ENCODE measurements at places on chromosomes 2 and 18.

GRCh38 chr2:176653479-176654443 lies 384.5 kb downstream of the MTX2 start:
- DNase-seq, result no peak

DNA sequence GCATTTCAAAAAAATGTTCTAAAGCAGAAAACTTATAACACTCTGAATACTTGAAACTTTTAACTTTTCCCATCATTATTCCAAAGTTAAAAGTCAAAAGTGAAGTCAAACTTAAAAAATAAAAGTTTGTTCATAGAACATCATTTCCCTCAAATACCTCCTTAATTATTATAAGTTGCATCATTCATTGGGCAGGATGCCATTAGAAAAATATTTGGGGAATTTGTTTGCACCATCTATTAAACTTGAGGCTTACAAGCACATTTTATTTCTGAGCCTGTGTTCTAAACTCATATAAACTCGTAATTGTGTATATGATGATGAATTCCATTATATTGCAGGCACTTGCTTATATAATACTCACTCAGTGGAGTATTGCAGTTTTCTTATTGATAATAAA lies 588.0 kb upstream of the NRXN1 start:
- no peak for DNase-seq

- no peak for DNase-seq
Measured at GRCh38 chr2:70956141-70956540, 20.4 kb downstream of the ATP6V1B1 start.

- no peak for DNase-seq
Measured at GRCh38 chr2:140451324-140451723, 1671.1 kb upstream of the NXPH2 start.

DNA sequence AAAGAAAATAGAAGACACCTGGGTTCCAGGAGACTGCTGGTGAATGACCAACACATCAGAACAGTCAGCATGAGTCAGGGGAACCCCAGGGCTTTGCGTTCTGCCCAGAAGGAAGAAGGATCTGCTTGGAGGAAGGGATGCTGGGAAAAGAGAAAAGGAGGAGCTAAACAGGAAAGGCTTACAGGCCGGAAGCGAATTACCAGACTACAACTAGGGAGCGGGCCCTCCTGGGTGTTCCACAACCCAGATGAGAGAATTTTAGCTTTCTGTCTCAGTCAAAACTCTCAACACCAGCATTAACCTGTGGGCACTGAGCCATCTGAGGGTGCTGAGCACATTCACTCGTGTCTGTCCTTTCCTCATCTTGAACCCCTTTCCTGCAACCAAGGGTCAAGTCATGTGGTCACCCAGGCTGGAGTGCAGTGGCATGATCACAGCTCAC lies 19.2 kb downstream of the CDC42EP3 start:
- no peak for DNase-seq

- no peak for DNase-seq
Measured at GRCh38 chr2:47174733-47175361, 19.7 kb upstream of the STPG4 start.

DNA sequence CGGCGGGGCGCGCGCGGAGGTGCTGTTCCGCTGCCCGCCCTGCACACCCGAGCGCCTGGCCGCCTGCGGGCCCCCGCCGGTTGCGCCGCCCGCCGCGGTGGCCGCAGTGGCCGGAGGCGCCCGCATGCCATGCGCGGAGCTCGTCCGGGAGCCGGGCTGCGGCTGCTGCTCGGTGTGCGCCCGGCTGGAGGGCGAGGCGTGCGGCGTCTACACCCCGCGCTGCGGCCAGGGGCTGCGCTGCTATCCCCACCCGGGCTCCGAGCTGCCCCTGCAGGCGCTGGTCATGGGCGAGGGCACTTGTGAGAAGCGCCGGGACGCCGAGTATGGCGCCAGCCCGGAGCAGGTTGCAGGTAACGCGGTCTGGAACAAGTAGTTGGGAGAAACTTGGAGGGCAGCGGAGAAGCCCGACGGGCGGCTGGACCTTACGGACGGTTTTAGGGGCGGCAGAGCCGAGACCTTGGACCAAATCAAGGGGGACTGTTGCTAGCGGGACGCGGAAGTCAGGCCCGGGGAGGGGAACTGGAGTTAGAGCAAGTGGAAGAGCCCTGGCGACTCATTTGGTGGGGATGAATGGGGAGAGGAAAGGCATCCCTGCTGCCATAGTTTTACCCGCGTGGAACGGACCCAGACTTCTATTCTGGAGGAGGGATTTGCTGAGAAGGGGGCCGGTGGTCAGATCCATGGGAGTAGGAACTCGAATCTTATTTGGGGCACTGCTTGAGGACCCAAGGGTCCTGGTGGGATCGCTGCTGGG lies 573 bp downstream of the IGFBP2 start:
- DNase-seq, result no peak

DNA sequence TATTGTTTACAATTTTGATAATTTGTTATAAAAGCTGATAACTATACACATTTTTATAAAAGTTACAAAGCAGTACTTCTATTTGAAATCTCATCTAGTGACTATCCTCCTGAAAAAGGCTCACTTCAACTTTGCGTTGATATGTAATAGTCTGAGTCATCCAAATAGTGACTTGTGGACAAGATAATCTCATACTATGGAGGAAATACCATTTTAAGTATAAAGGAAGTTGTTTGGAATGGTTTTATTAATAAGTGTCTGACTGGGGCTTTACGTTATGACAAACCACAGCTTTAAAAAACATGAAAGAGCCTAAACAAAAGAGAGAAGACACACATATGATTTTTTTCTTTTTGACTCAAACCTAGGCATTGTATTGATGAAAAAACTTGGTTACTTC lies 272.3 kb upstream of the COL3A1 start:
- no peak for DNase-seq

GRCh38 chr2:241302759-241303651 lies 12.5 kb downstream of the HDLBP start:
- no peak for DNase-seq

- DNase-seq, result no peak
Measured at GRCh38 chr2:205885492-205886099, 200.4 kb downstream of the INO80D start.

DNA sequence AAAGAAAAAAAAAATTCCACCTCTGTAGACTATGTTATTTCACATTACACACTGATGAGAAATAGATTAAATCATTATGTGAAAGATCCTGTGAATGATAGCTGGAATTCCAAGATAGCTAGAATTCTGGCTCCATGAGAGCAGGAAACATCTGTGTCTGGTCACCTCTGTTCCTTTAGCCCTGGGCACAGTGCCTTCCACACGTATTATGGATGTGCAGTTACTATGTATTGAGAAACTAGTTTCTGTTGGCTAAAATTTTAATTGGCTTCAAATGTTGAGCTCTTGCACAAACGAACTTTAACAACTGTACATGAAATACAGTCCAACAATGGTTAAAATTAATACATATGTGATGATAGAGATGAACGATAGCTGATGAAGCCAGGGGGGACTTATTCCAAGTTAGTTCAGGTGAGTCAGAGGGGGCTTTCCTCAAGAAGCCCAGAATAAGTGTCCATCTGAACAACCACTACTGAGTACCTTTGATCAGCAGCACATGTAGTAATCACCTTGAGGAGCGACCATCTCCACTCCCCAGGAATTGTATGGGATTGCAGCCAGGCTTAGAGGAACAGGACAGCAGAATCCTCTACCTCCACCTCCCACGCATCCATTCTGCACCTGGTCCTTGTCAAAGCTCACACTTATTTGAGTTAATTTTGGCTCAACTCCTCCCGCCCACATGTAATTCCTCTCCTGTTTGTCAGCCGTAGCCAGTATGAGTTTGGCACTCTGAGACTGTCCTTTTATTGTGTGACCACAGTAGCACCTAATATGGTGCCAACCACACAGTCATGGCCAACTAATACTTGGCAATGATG lies 68.6 kb downstream of the NABP1 start:
- no peak for DNase-seq

DNA sequence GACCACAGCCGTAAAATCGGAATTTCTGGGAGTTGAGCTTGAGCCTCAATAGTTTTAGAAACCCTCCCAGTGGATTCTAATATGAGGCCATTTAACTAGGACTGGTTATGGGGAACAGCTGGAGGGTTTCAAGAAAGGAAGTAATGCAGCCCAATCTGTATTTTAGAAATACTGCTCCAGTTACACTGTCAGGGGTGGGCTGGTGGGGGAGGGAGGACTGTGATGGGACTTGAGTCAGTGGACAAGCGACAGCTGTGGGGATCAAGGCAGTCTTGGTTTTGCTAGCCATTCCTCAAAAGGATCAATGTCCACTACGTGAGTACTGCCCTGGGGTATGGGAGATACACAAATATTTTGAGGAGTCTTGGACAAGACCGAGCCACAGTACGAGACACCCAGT lies 34.8 kb downstream of the ASB1 start:
- DNase-seq, result no peak

DNA sequence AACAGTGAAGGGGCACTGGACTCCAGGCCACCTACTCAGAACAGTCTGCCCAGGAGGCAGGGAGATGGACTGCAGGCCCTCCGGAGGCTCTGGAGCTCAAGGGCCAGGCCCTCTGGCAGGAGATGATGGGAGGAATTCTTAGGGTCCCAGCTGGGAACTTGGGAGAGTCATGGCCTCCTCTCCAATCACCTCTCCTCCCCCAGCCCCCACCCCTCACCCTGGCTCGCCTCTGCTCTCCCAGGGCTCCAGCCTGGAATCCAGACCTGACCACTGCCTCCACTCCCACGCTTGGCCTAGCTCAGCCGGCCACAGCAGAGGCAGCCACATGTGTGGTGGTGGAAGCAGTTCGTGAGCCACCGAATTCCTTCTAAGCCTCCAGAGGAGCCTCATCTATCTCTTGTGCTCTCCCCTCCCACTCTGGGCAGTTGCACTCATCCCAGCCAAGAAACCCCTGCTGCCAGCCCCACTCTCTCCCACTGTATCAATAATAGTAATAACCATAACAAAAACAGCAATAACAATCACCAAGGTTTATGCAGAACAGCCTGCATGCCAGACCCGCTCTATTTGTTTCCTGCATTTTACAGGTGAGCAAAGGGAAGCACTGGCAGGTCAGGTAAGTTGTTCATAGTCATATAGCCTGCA lies 67.4 kb downstream of the TNS1 start:
- DNase-seq, result no peak

GRCh38 chr18:965921-966758 lies 61.5 kb downstream of the ADCYAP1 start:
- no peak for DNase-seq

GRCh38 chr2:44686561-44686960 lies 254.9 kb upstream of the SIX3 start:
- DNase-seq, result no peak

DNA sequence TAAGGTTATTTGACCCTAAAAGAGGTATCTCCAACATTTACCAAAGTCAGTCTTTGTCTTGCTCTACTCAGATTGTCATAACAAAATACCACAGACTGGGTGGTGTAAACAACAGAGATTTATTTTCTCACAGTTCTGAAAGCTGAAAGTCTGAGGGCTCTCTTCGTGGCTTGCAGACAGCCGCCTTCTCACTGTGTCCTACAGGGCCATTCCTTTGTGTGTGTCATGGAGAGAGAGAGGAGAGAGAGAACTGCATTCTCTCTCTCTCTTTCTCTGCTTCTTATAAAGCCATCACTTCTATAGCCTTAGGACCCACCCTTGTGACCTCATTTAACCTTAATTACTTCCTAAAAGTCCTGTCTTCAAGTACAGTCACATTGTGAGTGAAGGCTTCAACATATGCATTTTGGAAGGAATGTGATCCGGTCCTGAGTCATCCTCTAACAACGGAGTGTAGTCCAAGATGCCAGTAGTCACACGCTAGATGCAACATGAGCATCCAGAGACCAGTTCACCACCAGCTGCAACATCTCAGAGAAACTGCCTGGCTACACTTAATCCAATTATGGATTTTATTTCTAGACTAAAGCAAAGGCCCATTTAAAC lies 130.2 kb downstream of the CD226 start:
- DNase-seq, result no peak

- DNase-seq, result no peak
Measured at GRCh38 chr2:21228041-21228895, 104.5 kb downstream of the TDRD15 start.

- no peak for DNase-seq
Measured at GRCh38 chr2:78707776-78708386, 317.6 kb upstream of the REG3G start.

GRCh38 chr2:40260437-40260836 lies 191.5 kb downstream of the SLC8A1 start:
- no peak for DNase-seq

DNA sequence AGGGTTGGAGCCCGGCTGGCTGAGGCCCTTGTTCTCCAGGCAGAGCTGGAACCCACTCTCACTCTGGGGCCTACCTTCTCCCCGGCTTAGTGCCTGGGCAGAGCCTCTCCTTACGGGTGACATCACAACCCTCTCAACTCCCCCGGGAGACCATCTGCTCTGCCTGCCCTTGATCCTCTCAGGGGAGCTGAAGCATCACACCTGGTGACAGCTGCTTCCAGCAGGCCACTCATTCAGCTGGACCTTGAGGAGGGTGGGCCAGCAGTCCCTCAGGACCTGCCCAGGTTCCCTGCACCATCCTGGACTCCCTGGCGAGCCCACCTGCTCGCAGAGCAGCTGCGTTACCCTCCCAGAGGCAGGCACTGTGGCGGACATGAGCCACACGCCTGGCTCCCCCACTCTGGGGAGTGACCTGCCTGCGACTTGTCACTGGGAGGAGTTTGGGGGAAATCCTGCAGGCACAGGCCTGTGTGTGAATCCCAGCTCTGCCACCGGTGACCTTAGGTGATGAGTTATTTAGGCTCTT lies 13.1 kb downstream of the HS6ST1 start:
- DNase-seq, result peak; percentile 99

- no peak for DNase-seq
Measured at GRCh38 chr2:197498937-197499593, 575 bp downstream of the HSPD1 start.

DNA sequence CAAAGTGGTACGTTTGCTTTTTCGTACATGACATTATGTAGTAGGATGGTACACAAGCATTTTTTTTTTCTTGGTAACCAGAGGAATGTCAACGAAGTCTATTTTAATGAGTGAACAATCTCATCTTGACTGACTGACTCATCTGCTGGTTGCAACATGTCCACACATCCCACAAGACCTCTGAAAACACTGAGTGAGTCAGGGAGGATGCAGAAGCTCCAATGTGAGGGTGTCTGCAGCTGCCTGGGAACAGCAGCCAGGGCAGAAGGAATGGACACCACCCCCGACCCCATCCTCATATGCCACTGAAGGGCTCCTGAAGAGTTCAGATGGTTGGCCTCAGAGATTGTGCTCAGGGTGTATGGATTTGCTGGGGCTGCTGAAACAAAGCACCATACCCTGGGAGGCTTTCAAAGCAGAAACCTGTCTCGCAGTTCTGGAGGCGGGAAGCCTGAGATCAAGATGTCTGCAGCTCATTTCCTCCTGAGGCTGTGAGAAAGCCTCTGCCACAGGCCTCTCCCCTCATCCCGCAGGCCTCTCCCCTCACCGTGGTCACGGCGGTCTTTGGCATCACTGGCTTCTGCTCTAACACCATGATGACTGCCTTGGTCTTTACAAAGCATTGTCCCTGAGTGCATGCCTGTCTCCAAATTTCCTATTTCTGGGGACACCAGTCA lies 124.6 kb downstream of the LRATD1 start:
- DNase-seq, result no peak

DNA sequence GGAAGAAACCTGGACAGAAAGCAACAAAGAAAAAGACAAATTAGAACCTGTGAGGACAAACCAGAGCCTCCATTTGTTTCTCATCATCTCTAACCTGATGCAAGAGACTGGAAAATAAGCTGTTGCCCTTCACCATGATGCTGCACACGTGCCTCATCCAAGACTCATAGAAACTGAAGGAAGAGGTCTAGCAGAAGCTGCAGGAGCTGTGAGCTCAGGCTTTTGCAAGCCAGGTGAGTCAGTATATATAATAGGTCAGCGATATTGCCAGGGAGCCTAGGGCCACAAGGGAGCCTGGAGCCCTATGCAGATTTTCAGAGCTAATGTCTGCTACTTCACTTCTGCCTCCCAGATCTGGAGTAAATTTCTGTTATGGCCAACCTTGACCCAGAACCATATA lies 163.1 kb downstream of the LNPK start:
- DNase-seq, result no peak
